Activated naive CD8-positive, alpha-beta T cell treated with anti-CD3 and anti-CD28 coated beads for 36 hours (primary cell): ENCODE measurements at places on chromosomes 3 and 15.

- no peak for DNase-seq
Measured at GRCh38 chr15:69798481-69799250, 299.1 kb downstream of the TLE3 start.

DNA sequence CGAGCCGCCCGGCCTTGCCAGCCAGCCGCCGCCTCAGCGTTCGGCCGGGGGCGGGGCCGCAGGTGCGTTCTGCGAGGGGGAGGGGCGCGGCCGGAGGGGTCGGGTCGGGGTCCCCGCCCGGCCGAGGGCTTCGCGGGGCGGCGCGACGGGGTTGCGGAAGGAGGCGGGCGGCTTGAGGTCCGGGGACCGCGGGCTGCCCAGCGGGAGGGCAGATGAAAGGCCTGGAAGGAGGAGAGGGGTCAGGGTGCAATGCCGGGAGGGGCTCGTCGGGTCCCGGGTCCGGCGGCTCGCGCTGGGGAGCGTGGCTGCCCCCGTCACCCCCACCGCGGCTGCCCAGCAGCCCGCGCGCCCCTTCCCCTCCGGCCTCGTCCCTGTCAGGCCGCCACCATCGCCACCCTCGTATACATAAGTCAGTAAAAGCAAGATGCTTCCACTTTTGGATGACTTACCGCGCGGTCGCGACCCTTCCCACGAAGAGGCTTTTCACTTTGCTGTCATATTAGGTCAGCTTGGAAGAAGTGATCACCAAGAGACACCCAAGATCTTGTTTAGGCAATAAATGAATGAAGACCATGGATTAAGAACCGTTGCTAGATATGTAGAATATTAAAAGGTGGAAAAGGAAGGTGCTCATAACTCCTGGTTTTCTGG is 620 bp upstream of the ANP32A start:
- DNase-seq = peak; percentile 24

DNA sequence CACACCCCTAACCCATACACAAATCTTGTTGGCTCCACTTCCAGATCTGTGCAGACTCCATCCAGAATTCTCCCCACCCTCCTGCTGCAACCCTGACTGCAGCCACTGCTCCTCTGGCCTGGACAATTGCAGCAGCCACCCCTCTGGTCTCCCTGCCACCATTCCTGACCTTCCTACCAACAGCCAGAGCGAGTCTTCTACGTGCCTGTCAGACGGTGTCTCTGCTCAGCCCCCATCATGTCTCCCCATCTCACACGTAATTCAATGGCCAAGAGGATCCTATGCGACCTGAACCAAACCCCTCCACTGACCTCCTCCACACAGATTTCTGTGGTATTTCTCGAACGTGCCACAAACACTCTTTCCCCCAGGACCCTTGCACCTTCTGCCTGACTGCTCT is 103.3 kb downstream of the TPRA1 start:
- DNase-seq = no peak

DNA sequence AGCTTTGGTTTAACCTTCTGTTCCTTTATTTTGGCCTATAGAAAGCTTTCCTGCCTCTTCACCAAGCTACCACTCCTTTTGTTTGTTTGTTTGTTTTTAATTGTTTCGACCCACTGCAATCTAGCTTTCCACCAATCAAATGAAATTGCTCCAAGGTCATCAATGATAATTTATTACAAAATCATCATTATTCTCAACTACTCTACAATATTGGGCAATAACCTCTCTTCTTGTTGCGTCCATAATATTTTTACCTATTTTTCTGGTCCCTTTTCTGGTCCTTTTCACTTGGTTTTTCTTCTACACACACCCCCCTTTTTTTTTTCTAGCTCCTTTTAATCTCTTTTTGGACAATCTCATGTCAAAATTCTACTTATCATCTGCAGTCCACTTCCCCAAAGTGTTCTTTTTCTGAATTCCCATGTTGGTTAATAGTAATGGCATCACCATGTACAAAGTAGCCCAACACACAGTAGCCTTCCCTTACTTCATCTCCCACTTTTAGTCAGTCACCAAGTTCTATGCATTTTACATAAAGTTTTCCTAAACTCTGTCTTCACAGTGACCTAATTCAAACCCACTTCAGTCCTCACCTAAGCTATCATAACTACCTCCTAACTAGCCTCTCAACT is 11.0 kb upstream of the ANKRD28 start:
- DNase-seq = no peak

- DNase-seq = no peak
Measured at GRCh38 chr3:17840126-17840525, 97.7 kb upstream of the TBC1D5 start.

DNA sequence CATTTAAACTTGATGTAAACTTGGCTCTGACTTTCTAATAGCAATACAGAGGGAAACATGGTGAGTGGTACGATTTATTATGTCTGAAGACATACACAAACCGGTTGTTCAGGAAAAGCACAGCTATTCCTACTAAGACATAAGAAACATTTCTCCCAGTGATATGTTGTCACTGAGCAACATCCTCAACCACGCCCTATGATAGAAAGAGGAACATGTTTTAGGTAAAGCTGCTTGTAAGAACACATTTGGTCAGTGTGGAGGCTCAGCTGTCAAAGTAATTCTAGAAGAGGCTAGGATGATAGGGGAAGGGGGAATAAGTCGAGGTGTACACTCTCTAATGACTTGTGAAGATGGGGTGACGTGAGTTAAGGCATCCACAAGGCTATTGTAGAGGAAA is 42.7 kb upstream of the B3GNT5 start:
- DNase-seq = no peak

- DNase-seq = no peak
Measured at GRCh38 chr15:101361418-101361817, 66.4 kb upstream of the SNRPA1 start.
